ENCODE measurements at places on chromosomes 7 and 10.

- DNase-seq, result no peak
Measured at GRCh38 chr10:29725133-29725720, 90.5 kb upstream of the SVIL start.

GRCh38 chr10:57218382-57218781 lies 857.3 kb upstream of the ZWINT start:
- no peak for DNase-seq

GRCh38 chr7:43010061-43010460 lies 77.9 kb downstream of the MRPL32 start:
- DNase-seq, result no peak

DNA sequence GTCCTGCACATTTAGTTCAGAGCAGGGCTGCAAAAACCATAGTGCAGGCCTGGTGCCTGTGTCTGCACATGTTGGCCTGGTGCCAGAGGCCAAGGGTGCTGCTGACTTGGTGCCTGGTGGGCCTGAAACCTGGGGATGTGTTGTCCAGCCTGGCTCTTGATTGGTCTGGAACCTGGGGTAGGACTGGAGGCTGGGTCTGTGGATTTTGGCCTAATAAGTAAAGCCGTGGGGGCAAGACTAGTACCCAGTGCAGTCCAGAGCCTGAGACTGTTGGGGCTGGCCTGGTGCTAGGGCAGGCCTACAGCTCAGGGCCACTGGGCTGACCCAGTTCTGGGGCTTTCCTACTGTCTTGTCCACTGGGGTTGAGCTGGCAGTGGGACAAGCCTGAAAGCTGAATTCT lies 817.9 kb downstream of the DNAJB9 start:
- no peak for DNase-seq

GRCh38 chr7:268991-269390 lies 21.0 kb upstream of the FOXL3 start:
- DNase-seq, result no peak

All from hepatic stellate cell (primary cell).